NAMALWA (cell line): ENCODE measurements at places on chromosomes 7 and 10.

GRCh38 chr7:124720195-124720594 lies 45.4 kb downstream of the GPR37 start:
- DNase-seq, result no peak

GRCh38 chr7:151008143-151008510 lies 16.2 kb downstream of the ATG9B start:
- DNase-seq, result no peak

DNA sequence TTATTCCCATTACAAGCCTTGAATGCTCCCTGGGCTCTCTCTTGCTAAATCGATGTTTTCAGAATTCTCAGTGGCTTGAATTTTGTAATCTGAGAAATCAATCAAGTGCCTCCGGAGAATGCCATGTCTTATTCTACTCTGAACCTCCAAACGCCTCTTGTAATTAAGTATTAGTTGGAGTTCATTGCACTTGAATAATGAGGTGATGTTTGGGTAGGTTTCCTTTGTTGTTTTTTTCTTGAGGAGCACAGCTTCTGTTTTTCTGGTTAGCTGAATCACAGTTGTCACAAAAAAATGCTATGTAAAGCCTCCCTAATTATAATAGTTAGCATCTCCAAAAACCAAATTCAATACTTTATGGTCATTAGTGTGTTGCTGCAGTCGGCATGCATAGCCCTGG lies 100.3 kb downstream of the PLPP4 start:
- no peak for DNase-seq

- DNase-seq, result no peak
Observed at GRCh38 chr10:89002226-89002978, 11.8 kb downstream of the FAS start.

GRCh38 chr7:98223351-98223897 lies 12.2 kb downstream of the BHLHA15 start:
- DNase-seq, result no peak

- DNase-seq, result no peak
Observed at GRCh38 chr10:95229724-95230627, 35.9 kb downstream of the ACSM6 start.

DNA sequence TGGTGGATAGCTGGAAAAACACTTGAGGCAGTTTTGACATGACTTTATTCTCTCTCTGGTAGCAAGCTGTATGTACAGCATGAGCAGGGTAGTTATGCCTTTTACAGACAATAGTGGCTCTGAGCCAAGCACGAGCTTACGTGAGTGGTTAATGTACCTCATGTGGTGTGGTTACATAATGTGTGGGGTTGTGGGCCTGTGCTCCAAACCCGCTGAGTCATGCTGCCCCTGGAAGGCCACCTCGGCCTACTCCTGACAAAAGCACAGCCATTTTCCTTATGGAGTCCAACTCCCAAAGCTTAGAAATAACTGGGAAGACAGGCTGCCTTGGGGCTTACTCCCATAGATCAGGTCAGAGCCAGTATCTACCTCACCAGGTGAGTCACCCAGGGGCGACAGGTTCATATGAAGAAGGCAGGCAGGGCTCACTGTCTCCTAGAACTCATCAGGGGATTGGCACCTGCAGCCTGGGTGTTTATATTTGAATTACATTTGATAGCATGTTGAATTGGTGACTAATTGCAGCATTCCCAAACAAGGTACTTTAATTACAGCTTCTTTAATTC lies 404.5 kb downstream of the ADRA2A start:
- DNase-seq, result no peak

- DNase-seq, result no peak
Observed at GRCh38 chr10:88512599-88512998, 70.5 kb downstream of the RNLS start.

GRCh38 chr7:157627033-157627432 lies 290.2 kb downstream of the DNAJB6 start:
- no peak for DNase-seq

DNA sequence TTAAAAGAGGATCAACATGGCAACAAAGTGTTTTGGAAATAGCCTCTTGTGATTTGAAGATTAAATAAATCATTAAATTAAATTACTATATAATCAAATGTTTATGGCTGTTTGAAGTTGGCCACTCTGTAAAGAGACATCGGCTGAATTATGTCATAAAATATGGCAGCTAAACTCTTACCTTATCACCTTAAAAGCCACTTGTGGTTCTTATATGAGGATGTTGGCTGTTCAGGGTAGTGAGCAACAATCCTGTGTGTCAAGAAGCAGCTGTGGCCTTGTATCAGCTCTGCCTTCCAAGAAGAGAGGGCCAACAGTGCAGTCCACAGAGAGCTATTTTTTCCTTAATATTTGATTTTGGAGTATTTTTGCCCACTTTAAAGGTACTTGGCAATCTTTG lies 113.4 kb upstream of the CDK6 start:
- no peak for DNase-seq

DNA sequence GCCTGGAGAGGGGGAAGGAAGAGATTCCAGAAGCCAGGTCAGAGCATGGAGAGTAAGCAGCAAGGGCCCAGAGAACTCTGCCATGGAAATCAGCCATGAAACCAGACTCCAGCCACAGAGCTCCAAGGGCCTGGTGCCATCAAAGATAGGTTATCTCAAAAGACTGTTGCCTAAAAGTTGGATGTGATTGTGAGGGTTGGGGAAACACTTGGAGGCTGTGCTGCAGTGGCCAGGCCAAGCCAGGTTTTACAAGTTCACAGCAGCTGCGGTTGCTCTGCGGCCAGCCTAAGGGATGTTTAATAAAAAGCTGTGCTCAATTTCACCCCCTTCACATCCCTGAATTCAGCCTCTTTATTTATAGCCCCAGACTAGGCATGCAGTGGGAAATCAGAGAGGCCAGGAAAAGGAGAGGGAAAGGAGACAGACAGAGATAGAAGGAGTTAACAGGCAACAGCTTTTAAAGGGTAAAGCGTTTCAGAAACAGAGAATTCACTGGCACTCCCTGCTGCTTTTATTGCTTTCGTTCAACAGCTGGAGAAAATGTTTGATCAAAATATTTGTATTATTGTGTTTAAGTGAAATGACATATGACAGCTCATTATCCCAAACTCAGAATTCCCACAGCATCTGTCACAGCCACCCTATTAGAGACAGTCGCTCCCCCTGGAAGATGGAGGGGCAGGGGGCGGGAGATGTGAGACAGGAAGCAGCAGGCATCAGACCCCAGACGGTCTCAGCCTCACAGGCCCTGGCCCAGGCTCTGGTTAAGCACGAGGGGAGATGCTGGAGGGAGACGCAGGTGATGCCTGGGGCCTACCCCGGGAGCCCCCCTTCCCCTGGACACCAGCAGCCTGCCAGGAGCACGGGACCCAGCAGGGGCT lies 140.1 kb downstream of the GLI3 start:
- no peak for DNase-seq
